Upper lobe of right lung (tissue), 1 donor: ENCODE measurements at places on chromosomes 5 and 9. TPM values are rescaled to one million over a fixed set of nuclear protein-coding genes. Genes with fewer than 3 reads are reported as not detected.

Gene FIBCD1
- 2.7 TPM for total RNA-seq

DNA sequence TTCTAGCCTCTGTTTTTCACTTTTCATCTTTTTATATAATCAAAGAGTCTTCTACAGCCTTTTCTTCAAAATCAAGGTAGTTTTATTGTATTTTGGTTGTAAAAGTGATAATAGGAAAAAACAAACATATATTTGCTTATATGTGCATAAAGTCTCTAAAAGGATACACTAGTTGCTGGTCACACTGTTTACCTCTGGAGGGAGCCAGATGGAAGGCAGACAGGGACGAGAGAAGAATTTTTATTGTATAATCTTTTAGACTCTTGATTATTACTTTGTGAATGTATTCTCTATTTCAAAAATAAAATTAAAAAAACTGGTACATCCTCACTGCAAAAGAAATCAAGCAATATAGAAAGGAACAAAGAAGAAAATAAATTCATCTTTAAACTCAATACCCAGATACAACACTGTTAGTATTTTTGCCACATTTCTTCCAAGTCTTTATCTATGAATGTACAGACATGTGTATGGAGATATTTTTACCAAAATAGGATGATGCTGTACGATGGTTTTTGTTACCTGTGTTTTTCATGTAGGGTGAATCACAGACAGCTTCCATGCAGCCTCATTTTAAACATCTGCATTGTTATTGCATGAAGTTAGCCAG, 6.1 kb upstream of the RNF183 start:
- DNase-seq: no peak

Gene FAM200C
- 2.8 TPM for total RNA-seq

Gene GRM6
- total RNA-seq: not detected

- DNase-seq: no peak
Measured at GRCh38 chr5:178338750-178339144, 106.1 kb upstream of the PHYKPL start.

Gene CFAP157
- total RNA-seq: 0.29 TPM

GRCh38 chr9:14906644-14907359, 3.4 kb downstream of the FREM1 start:
- no peak for DNase-seq

Gene IFNA7
- total RNA-seq: not detected

DNA sequence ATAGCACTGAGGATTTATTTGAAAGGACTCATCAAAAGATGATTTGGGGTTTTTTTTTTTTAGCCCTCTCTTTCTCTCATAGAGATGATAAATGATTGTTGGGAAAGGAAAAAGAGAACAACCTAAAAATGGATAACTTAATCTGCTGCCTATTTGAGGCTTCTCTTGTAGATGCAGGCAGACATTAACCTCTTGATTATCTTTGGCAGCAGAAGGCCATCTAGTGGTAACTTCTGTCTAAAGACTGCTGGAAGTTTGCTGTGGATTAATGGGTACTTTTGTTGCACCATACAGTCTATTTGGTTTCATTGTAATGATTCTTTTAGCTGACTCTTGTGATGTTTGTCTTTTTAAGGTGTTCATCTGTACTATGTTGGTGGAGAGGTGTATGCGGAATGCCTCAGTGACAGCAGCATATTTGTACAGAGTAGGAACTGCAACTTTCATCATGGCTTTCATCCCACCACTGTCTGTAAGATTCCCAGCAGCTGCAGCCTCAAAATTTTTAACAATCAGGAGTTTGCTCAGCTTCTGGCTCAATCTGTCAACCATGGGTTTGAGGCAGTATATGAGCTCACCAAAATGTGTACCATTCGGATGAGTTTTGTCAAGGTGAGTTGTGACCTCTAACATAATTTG, 18.8 kb downstream of the SMIM32 start:
- no peak for DNase-seq

DNA sequence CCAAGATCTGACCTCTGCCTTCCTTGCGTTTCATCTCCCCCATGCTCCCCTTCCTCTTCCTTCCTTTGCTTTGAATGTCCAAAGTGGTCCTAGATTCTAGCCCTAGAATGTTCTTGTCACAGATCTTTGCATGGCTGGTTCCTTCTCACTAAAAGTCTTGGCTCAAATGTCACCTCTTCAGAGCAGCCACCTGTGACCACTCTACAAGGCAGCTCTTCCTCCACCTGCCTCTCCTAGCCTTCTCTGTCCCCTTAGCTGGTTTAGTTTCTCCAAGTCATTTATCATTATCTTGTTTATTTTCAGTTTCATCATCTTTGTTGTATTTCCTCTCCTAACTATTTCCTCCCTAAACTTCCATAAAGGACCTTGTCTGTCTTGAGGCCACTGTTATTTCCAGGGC, 7.1 kb upstream of the OCLN start:
- DNase-seq: no peak

GRCh38 chr9:70563431-70564204, 149.2 kb upstream of the KLF9 start:
- DNase-seq: no peak

Gene SPINK13
- not detected for total RNA-seq

DNA sequence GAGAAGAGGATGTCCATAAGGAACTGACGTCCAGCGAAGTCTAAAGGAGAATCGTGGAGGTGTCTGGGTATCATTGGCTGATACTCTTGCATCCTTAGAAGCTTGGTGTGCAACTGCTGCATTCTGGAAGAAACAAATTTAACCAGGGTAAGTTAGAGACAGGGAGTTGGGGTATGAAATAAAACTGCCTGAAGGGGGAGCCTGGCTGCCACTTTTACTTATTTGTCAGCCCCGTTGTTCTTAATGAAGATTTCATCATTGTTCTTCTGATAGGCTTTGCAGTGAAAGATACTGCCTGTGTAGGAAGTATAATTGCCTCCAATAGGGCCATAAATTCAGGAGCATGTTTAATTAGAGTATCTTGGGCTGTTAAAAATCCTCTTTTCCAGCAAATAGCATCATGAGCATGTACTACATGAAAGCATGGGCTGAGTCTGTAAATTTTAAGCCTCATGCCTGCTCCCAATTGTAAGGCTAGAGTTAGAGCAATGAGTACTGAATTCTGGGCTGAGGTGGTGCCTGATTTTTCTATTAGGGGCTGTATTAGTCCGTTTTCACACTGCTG, 1264.5 kb upstream of the ACO1 start:
- DNase-seq: no peak

DNA sequence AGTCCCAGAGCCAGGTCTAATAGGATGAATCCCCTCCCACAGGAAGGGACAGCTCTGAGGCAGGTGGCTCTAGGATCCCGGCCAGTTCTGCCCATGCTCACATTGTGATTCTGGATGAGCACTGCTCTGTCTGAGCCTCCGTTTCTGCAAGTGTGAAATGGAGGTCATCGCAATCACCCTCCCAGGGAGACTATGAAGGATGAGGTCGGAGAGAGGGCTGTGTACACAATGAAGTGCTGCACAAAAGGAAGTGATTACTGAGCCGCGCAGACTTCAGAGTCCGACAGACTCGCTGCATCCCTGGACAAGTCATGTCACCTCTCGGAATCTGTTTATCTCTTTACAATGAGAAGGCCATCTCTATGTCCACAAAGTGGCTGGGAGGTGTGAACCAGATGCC, 21.7 kb downstream of the LHX6 start:
- no peak for DNase-seq

- DNase-seq: no peak
Measured at GRCh38 chr9:116144038-116144437, 9.6 kb upstream of the PAPPA start.

Gene SMU1
- total RNA-seq: 19.2 TPM

DNA sequence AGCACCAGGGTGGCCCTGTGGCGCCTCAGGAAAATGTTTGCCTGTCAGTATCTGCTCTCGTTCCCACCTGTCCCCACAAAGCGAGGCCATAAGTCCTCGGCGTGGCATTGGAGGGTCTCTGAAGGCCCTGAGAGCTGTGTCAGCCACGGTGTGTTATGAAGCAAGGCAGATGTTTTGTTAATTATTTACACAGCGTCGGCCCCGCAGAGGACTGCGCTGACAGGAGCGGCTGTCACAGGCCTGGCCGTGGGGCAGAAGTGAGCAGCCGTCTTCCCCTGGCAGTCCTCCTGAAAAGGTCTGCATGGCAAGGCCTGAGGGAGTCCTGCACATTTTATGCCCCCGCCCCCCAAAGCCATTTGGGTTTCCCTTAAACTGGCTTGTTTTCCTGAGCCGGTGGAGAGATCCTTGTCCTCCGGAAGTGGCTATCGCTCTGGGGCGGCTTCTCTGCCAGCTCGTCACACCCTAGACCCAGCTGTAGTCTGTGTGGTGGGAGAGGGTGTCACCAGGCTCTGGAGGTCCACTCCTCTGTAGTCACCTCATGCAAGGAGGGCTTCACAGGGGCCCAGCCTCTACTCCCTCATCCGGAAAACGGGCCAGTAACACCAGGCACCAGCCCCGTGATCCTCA, 6.2 kb downstream of the NEK6 start:
- DNase-seq: no peak

DNA sequence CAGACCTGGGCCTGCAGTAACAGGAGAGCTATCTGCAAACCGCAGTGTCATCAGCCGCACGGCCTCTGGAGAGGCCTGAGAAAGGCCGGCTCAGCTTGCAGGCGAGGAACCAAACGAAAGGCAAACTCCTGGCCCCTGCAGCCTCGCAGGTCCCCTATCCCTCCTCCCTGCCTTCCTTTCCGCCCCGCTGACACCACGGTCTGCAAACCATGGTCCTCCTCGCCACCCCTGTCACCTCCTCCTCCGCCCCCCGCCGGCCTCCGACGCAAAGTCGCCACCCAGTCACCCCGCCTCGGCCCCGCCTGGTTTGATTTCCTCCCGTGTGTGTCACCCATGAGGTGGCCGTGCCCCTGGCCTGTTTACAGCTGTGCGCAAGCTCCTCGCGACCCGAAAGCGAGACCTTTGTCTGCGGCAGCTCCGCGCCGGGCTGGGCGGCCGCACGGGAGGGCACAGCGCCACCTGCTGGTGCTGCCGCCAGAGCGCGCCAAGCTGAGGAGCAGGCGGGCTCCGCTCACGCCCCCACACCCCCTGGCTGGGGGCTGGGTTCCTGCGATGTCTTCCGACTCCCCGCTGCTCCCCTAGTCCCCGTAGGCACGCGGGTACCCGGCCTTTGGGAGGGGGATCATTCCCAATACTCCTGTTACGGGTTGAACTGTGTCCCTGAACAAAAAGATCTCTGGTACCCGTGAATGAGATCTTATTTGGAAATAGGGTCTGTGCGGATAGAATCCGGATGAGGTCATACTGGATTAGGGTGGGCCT, 19.4 kb downstream of the GBGT1 start:
- DNase-seq: peak; percentile 85

- no peak for DNase-seq
Measured at GRCh38 chr5:83306572-83307241, 164.8 kb upstream of the VCAN start.

Gene PCDHAC1
- 3.7 TPM for total RNA-seq

- no peak for DNase-seq
Measured at GRCh38 chr9:111897601-111898137, 1.1 kb downstream of the UGCG start.

- no peak for DNase-seq
Measured at GRCh38 chr5:141846031-141846430, 32.2 kb downstream of the PCDH1 start.

GRCh38 chr9:34383904-34384303, 7.2 kb upstream of the MYORG start:
- DNase-seq: no peak

- DNase-seq: no peak
Measured at GRCh38 chr9:16868701-16869100, 1.8 kb downstream of the BNC2 start.

- no peak for DNase-seq
Measured at GRCh38 chr5:54760182-54760935, 225.0 kb downstream of the ESM1 start.

DNA sequence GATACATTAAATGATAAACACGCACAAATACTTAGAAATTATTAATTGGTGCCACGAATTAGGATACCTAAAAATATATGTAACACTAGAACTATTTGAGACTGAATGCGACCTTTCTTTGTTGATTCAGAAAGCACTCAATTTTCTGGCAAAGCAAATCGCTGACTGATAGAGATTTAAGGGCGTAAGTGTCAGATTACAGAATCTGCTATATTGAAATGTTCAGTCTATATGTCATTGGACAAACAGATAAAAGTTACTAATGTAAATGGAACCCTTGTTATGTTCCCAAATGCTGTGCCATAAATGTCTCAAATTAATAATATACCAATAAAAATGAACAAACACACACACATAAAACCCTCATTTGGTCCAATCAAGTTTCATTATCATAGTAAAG, 137.9 kb downstream of the MPDZ start:
- DNase-seq: no peak

DNA sequence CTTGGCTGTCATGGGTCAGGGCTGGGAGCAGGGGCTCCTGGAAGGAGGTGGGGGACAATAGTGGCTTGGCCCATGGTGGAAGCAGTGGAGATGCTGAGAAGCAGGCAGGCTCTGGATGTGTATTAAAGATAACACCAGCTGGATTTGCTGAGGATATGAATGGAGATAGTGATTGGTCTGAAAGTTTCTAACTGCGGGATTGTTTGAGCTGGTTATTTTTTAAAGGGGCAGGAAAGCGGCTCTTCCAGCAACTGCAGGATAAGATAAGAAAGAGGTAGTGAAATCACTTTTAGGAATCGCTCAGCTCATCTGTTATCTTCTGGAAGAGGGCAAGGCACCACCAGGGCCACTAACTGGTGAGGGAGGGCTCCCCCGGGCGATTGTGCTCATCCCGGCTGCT, 125.5 kb downstream of the TENT4A start:
- no peak for DNase-seq

DNA sequence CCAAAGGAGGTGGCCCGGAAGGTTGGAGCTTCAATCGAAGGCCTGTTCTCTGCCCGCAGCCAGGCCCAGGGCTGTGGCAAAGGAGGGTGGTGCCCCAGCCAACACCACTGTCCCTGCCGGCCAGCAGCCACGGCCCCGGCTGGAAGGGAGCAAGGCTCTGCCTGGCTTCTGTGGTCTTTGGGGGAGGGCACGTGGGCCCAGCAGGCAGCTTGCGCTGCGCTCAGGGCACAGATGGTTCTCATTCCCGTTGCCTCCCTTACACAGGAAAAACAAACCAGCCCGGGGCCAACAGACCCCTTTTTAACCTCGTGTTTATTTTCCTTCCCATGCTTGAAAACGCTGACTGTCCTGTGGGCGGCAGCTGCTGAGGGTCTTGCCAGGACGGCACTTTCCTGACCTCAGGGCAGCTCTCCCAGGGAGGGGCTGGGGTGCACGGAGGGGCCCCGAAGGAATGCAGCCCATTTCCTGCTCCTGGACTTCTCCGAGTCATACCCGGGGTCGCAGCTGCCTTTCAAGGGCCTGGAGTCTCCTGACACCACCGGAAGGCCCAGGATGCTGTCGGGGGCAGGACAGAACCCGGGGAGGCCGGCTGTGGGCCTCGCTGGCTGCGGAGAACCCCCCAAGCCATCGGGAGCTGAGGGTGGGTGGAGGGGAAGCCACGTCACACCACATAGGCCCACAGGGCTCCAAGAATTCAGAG, 1.1 kb upstream of the GPSM1 start:
- no peak for DNase-seq

Gene CCL19
- 1.1 TPM for total RNA-seq

Gene PRELID2
- total RNA-seq: 9.2 TPM

- no peak for DNase-seq
Measured at GRCh38 chr5:141402553-141403243, at the start of gene PCDHGA9. PCDHGA9 (plus strand) TSS chr5:141402778; CDS start chr5:141402953, 175 bp downstream.
